Activated T-helper 1 cell treated with anti-CD3 and anti-CD28 coated beads, Interleukin-12 subunit alpha, Interleukin-12 subunit beta, Interleukin-2, Interleukin-4 antibody, amounts not matched to agents 30 ng/mL and 10 ng/mL and 1 ng/mL, durations not matched to agents 14 hours and 24 hours and 36 hours (primary cell): ENCODE measurements at places on chromosomes 5 and 9. TPM values are rescaled to one million over a fixed set of nuclear protein-coding genes. Genes with fewer than 3 reads are reported as not detected.

The SAPCD2 gene
- 23.9 and 25.1 TPM in 2 replicates for total RNA-seq

The ANKRD34B gene
- total RNA-seq: not detected in 2 replicates

The ANKRD31 gene
- 0.36 and 0.37 TPM in 2 replicates for total RNA-seq

The FYB1 gene
- total RNA-seq: 100 and 107 TPM in 2 replicates

The FRMD3 gene
- total RNA-seq: 0.34 and 0.37 TPM in 2 replicates

The LCN15 gene
- not detected in 2 replicates for total RNA-seq

DNA sequence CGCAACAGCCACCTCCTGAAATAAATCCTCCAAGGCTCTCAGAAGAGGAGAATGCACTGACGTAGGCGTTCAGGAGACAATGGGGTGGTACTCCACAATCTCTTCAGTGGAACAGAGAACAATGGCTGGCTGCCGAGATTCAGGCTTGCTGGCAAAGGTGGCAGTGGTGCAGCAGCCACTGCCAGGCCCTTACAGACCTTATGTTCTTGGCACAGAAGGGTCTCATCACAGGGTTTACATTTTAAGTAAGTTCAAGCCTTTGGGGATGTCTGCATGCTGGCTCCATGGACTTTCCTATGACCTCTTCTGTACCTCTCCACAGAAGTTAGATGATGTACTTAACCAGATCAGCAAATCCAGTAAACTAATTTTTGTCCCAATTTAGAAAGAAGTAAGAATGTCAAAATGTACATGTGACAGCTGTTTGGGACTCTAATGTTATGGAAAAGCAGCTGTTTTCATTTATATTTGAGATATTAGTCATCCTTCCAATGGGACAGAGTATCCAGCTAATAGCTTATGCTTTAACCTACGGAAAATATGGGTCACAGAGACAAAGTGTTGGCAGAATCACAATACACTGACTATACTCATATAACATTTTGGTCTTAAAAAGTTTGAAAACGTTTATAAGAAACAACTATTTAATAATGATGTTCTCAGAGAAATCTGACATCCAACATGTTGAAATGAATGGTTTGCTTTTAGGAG lies 180.9 kb downstream of the MAPKAP1 start:
- DNase-seq: no peak

DNA sequence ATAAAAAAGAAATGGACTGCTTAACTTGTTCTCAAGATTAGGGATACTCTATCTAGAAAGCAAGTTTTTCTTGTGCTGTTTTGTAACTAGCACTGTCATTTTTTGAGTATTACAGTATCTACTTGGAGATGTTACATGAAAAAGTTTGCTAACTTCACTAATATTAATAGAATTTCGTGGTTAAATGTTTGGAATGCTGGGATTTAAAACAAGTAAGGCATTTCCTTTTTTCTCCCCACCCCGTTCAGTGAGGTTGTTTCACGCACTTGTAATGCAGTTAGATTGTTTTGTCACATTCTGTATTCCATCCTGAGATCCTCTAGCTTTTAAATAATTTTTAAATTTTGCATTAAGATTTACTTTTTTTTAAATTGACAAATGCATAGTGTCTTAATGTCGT lies 20.0 kb upstream of the TEK start:
- DNase-seq: no peak

- DNase-seq: no peak
Observed at GRCh38 chr5:102782217-102782872, 27.2 kb downstream of the PAM start.

GRCh38 chr5:176466245-176466871 lies 18.2 kb downstream of the FAF2 start:
- DNase-seq: no peak

GRCh38 chr5:110108520-110108919 lies 418.8 kb downstream of the MAN2A1 start:
- no peak for DNase-seq
